ENCODE measurements at places on chromosomes 16 and 17. TPM values are rescaled to one million over a fixed set of nuclear protein-coding genes. Genes with fewer than 3 reads are reported as not detected.

C16orf46 gene
- total RNA-seq = 0.53 TPM

CCL14 gene
- total RNA-seq = not detected

CCL5 gene
- total RNA-seq = 782 TPM

PARN gene
- total RNA-seq = 40.7 TPM

CMTM2 gene
- total RNA-seq = 1.3 TPM

CBX2 gene
- 9.2 TPM for total RNA-seq

ODAD4 gene
- 0.72 TPM for total RNA-seq

CCL16 gene
- not detected for total RNA-seq

TUBB3 gene
- 0.31 TPM for total RNA-seq

- no peak for DNase-seq
- H3K4me1 ChIP-seq = peaks cover 2% of the 10 kb centered on the region
- no peaks in the 10 kb centered on the region for H3K36me3 ChIP-seq
- H3K4me3 ChIP-seq = no peak overlapping the region
- H3K27ac ChIP-seq = no peak overlapping the region
- peaks cover 3% of the 10 kb centered on the region for H3K27me3 ChIP-seq
These were observed 26.4 kb upstream of the CLEC3A start for GRCh38 chr16:77995843-77996455.

DNA sequence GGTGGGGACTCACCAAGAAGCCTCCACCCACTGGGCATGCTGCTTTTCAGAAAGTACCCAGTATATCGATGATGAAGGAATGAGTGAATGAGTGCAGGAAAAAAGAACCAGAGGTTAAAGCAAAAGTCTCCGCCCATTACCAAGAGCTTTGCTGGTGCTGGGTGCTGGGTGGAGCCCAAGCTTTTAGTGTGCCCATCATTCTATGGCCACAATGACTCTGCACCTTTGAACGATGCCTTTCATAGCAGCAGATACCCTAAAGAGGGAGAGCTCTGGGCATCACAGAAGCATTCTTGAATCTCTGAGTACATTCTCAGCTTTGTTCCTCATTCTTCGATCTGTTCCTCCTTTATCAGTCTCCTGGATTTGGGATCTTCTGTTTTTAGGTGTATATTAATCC is 450.7 kb upstream of the CCL2 start:
- no peaks in the 10 kb centered on the region for H3K36me3 ChIP-seq
- H3K27me3 ChIP-seq = peaks cover 17% of the 10 kb centered on the region
- H3K4me3 ChIP-seq = no peak overlapping the region
- H3K27ac ChIP-seq = no peak overlapping the region
- no peaks in the 10 kb centered on the region for H3K4me1 ChIP-seq

- H3K27ac ChIP-seq = no peak overlapping the region
- no peak for DNase-seq
- H3K4me3 ChIP-seq = no peak overlapping the region
These were observed 30.1 kb upstream of the DDX52 start for GRCh38 chr17:37673386-37673785.

Data from activated naive CD8-positive, alpha-beta T cell treated with anti-CD3 and anti-CD28 coated beads, Interleukin-2, amount 10 ng/mL, durations not matched to agents 7 days and 5 days (primary cell).